Endothelial cell of umbilical vein (primary cell): ENCODE measurements at places on chromosomes 11 and 22.
A peak's percentile ranks its signal among the peaks of the same experiment; 100 is the strongest.

GRCh38 chr11:125603207-125603606, 10.6 kb downstream of the STT3A start:
- no peak overlapping the region for H3K27ac ChIP-seq
- H3K4me3 ChIP-seq, result no peak overlapping the region
- H3K27me3 ChIP-seq, result no peaks in the 10 kb centered on the region
- DNase-seq, result no peak
- no peaks in the 10 kb centered on the region for H3K4me1 ChIP-seq

GRCh38 chr22:30266445-30267381, at the start of gene OSM:
Gene OSM, minus strand, starts transcription at chr22:30266851. Its CDS starts 52 bp downstream, at chr22:30266799.
- peaks cover 6% of the 10 kb centered on the region for H3K4me1 ChIP-seq
- no peak within 1 kb of the TSS for H3K4me3 ChIP-seq
- no peak for DNase-seq
- H3K27me3 ChIP-seq, result no peaks in the 10 kb centered on the region
- no peak within 1 kb of the TSS for H3K27ac ChIP-seq

DNA sequence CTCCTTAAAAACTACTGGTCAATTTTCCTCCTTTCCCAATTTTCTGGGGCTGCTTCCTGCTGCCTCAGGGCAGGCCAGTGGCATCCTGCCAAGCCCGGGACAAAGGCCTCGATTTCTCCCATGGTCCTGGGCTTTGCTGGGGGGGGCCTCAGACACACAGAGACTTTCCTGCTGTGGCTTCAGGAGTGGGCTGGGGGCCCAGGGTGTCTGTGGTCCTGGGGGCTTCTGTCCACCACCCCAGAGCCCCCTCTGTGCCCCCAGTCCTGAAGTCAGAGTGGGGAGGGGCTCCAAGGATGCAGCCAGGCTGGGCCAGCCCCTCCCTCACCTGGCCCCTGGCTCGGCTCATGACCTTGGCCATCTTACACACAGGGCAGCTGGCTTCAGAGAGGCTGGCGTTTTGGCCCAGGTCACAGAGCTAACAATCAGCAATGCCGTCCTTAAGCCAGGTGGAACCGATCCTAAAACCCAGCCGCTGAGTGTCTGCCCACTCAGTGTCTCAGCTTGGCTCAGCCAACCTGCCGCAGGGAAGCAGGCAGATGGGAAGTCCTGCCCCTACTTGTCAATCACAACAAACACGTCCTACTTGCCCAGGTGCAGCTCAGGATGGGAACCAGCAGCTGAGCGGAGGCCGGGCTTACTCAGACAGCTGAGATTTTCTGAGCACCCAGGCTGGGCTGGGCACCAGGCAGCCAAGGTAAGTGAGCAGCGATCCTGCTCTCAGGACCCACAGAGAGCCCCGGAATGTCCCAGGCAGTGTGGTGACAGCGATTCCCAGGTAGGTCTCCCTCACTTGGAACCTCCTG, 34.6 kb downstream of the OSBPL5 start:
- peaks cover 13% of the 10 kb centered on the region for H3K4me1 ChIP-seq
- no peak overlapping the region for H3K4me3 ChIP-seq
- no peaks in the 10 kb centered on the region for H3K36me3 ChIP-seq
- no peak for DNase-seq
- no peaks in the 10 kb centered on the region for H3K27me3 ChIP-seq
- H3K27ac ChIP-seq, result no peak overlapping the region

GRCh38 chr11:66100272-66101065, 30.4 kb downstream of the PACS1 start:
- H3K27me3 ChIP-seq, result no peaks in the 10 kb centered on the region
- DNase-seq, result no peak
- H3K36me3 ChIP-seq, result no peaks in the 10 kb centered on the region

DNA sequence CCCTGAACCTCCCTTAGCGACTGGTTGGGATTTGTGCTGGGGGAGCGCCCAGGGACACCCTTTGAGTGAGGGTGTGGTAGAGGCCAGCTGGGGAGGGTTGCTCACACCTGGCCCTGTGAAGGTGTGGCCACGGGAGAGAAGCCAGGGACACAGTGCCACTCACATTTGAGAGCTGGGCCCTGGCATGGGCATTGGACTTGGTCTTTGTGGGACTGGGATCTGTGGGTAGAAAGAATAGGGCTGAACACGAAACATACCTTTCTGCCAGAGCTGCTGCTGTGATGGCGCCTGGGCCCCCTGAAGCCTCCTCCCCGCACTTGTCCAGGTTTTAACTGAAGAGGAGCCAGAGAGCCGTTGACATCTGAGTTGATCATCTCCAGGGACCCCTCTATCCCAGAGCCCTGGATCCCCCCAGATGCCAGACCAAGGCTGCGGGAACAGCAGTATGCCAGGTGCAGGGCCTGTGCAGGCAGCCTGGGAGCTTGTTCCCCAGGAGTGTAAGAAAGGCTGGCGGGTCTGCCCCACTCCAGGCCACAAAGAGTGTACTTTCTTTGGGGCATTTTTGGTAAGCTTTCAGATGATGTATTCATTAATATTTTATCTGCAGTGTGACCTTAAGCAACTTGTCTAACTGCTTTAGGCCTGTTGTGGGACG, 284.1 kb downstream of the TBC1D22A start:
- peaks cover 3% of the 10 kb centered on the region for H3K4me1 ChIP-seq
- no peaks in the 10 kb centered on the region for H3K27me3 ChIP-seq
- H3K4me3 ChIP-seq, result no peak overlapping the region
- no peak for DNase-seq

DNA sequence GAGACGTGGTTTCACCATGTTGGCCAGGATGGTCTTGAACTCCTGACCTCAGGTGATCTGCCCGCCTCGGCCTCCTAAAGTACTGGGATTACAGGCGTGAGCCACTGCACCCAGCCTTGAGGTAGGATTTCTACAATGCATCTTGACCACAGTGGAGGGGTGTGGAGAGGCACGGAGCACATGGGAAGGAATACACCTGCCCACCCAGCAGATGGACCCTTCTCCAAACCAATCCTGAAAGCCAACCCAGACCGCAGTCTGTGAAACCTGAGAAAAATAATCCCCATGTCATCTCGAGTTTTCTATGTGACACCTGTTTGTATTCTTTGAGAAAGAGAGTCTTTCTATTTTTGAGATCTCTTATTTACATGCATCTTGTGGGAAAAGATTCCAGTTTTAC, 32.5 kb downstream of the LGR4 start:
- H3K27me3 ChIP-seq, result peaks cover 10% of the 10 kb centered on the region
- H3K4me3 ChIP-seq, result no peak overlapping the region
- H3K4me1 ChIP-seq, result no peaks in the 10 kb centered on the region
- no peaks in the 10 kb centered on the region for H3K36me3 ChIP-seq

GRCh38 chr11:23995891-23996290, 501.0 kb upstream of the LUZP2 start:
- no peak overlapping the region for H3K4me3 ChIP-seq
- no peaks in the 10 kb centered on the region for H3K4me1 ChIP-seq
- no peaks in the 10 kb centered on the region for H3K27me3 ChIP-seq
- DNase-seq, result peak; percentile 41

DNA sequence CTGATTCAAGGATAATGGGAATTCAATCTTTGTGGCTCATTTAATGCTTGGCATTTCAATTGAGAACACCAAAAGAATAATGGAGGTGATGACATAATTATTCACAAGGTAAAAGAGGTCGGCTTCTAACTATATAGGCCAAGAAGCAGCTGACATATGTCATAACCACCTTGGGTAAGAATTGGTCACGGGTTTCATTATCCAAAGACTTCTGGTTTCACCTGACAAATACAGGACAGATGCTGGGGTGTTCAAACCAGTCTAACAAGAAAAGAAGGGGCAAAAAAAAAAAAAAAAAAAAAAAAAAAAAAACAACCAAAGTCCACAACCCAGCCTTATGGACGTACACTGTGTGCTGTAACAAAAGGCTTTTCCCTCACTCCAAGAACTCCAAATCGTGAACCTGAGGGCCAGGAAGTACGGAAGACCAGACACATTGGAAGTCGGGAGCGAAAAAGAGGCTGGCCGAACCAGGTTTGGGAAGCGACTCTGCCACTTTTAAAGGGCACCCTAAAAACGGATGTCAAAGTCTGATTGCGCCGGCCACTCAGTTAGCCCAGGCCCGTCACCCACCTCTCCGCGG, 385 bp downstream of the HARBI1 start:
- H3K36me3 ChIP-seq, result no peaks in the 10 kb centered on the region
- no peak for DNase-seq
- no peaks in the 10 kb centered on the region for H3K27me3 ChIP-seq
- H3K4me1 ChIP-seq, result peaks cover 19% of the 10 kb centered on the region

DNA sequence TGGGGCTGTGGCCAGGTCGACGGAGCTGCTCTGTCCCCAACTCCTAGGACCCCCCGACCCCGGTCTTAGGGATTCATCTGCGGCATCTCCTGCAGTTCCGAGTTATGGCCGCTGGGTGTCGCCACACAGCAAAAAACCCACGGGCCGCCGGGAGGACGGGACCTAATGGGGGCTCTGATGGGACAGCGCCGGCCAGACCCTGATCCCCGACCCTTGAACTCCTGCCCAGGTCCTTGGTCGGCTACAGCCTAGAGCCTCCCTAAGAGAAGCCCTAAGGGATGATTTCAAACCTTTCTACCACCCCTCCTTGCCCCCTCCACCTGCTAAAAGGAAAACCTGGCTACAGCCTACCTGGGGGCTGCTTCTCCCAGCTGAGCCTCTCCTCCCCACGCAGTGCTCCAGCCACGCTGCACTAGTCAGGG, 30.8 kb upstream of the LRRC10B start:
- H3K4me1 ChIP-seq, result no peaks in the 10 kb centered on the region
- DNase-seq, result peak; percentile 39
- H3K27me3 ChIP-seq, result no peaks in the 10 kb centered on the region
- no peak overlapping the region for H3K4me3 ChIP-seq

DNA sequence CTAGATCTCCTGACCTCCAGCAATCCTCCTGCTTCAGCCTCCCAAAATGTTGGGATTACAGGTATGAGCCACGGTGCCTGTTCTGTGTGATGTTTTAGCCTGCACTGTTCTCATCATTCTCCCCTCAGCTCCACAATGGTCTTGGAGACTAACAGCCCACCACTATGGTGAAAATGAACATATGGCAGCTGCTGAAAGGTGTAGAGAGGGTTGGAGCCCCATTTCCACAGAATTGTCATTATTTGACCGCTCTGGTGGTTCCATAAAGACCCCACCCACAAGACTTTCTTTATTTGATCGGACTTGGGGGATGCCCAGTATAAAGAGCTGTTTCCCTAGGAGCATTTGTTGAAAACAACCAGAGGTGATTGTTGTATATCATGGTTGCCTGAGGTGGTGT, 67.9 kb upstream of the SEPTIN5 start:
- H3K4me1 ChIP-seq, result no peaks in the 10 kb centered on the region
- H3K27me3 ChIP-seq, result peaks cover 4% of the 10 kb centered on the region
- no peak for DNase-seq
- no peak overlapping the region for H3K4me3 ChIP-seq

DNA sequence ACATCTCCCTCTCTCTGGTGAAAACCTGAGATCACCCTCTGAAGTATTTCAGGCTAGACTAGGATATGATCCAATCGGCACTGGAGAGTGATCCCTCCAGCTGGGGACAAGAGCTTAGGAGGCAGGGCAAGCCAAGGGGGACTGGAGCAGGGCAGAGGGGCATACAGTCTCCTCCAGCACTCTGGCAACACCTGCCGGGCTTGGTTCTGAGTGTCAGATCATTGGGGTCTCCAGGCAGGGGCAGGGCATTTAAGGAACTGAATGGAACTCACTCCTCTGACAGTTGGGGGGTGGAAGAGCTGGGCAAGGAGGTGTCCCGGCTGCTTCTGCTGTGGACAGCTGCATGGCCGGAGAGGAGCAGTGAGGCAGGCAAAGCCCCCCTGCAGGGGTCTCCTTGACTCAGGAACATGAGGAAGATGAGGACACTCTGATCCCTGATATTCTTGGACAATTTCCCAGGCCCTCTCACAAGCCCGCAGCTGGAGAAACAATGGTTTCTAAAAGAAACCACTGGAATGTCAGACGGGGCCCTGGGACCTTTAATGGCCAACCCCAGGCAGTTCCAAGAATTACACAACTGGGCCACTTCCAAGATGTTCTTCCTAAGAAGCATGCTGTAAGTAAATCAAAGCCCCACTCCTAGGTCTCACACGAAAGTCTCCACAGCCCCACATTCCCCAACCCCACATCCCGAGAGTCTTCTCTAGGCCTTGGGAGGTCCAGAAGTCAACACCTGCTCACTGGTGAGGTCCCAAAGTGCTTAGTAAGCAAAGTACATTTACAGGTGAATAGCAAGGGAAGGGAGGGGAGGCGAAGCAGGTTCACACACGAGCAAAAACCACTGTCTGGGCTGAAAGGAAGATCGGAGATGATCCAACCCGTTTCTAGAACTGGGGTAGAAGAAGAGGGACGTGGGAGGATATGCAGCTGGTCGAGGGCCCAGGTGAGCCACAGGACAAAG, 1.2 kb upstream of the CCDC86 start:
- H3K27me3 ChIP-seq, result no peaks in the 10 kb centered on the region
- no peak overlapping the region for H3K4me3 ChIP-seq
- peaks cover 42% of the 10 kb centered on the region for H3K4me1 ChIP-seq
- no peaks in the 10 kb centered on the region for H3K36me3 ChIP-seq
- DNase-seq, result peak; percentile 67
- peak overlapping the region; percentile 65 for H3K27ac ChIP-seq

- H3K27ac ChIP-seq, result no peak overlapping the region
- no peak overlapping the region for H3K4me3 ChIP-seq
- no peak for DNase-seq
- no peaks in the 10 kb centered on the region for H3K4me1 ChIP-seq
These were observed 179.7 kb upstream of the MTNR1B start for GRCh38 chr11:92789761-92790160.

DNA sequence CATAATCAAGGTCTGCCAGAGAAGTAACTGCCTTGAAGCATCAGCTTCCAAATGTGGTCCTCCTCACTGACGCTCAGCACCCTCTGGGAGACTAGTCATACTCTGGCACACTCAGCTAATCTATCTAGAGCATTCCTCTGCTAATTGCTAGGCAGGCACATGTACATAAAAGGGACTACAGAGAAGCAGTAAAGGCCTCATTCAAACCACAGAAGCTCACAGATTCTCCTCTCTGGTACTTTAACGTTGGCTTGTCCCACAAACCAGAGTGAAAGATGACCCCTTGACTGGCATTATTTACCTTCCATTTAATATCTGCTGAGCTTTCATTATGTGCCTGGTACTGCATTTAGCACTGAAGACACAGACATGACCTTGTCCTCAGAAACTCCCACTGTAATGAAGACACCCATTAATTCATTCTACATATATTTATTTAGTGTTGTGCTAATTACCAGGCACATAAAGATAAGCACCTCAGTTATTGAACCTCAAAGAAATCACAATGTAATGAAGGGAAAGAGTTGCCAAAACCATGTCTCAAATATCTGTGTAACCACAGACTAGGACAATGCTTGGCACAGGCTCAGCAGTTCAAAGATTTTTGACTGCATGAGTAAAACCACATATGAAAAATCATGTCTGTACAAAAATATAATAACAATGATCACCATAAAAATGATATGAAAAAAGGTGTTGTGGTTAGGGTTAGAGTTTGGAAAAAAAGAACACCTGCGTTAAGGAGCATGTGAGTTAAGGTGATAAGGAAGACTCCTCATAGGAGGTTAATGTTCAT, 550.4 kb downstream of the DLG2 start:
- no peaks in the 10 kb centered on the region for H3K4me1 ChIP-seq
- DNase-seq, result no peak
- no peak overlapping the region for H3K27ac ChIP-seq
- no peaks in the 10 kb centered on the region for H3K36me3 ChIP-seq

DNA sequence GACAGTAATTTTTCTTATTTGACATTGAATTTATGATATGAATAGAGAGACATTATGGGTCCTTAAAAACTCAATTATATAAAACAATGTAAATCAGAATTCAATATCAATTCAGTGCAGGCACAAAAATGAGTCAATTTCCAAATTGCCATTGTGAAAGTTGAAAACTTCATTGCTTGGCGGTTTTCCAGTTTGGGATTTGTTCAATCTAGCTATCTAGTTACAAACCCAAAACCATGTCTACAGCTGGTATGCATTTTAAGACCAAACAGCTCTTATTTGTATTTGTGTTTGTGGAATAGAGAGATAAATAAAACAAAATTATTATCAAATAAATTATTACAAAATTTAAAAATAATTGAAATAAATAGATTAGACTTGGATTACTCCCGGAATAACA, 1206.6 kb upstream of the RAG2 start:
- H3K27me3 ChIP-seq, result no peaks in the 10 kb centered on the region
- H3K4me3 ChIP-seq, result no peak overlapping the region
- no peak overlapping the region for H3K27ac ChIP-seq
